ENCODE measurements at places on chromosomes 11 and 22. TPM values are rescaled to one million over a fixed set of nuclear protein-coding genes. Genes with fewer than 3 reads are reported as not detected.

- H3K27ac ChIP-seq = no peak overlapping the region
- no peaks in the 10 kb centered on the region for H3K36me3 ChIP-seq
- DNase-seq = no peak
- H3K4me1 ChIP-seq = no peaks in the 10 kb centered on the region
- no peaks in the 10 kb centered on the region for H3K27me3 ChIP-seq
Measured at GRCh38 chr11:42299780-42300179, 840.3 kb upstream of the LRRC4C start.

DNA sequence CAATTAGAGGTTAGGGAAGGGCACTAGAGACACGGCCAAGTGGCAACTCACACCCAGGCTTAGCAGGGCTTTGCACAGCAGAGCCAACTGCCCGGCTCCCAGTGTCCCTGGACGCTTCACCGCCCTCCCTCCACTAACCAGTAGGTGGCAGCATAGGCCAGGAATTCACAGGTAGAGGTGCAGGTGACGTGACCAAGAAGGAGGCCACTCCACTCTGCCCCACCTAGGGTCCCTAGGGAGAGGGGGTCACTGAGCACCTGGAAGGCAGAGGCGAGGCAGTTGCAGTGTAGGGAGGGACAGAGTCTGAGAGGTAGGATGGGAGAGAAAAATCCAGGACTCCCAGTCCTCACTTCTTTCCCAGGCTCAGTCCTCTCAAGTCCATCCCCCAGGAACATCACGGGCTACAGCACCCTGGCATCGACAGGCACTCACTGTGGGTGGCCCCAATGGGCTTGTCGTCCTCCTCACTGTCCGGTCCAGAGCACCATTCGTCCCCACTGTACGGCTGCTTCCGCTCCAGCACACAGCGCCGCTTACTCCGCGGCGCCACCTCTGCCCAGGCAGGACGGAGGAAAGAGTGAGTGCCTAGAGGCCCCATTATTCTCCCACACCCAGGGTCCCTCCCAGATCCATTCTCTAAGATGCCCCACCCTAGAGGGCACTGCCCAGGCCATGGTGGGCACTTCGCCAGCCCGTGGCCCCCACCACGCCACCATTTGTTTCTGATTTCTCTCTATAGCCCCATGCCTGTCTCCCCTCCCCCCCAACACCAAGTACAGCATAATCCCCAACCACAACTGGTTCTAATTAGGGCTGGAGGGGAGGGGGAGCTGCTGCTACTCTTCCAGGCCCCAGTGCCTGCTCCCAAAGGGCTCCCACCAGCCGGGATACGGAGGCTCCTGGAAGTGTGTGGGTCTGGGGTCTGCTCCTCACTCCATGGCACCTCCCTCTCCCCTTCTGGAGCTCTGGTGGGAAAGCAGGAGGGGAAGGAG is 18.4 kb downstream of the BCL9L start:
- H3K36me3 ChIP-seq = peaks cover 18% of the 10 kb centered on the region
- H3K27me3 ChIP-seq = no peaks in the 10 kb centered on the region
- H3K4me1 ChIP-seq = peaks cover 6% of the 10 kb centered on the region

- no peak overlapping the region for H3K4me3 ChIP-seq
- no peaks in the 10 kb centered on the region for H3K36me3 ChIP-seq
- no peak overlapping the region for H3K27ac ChIP-seq
- H3K27me3 ChIP-seq = no peaks in the 10 kb centered on the region
Measured at GRCh38 chr22:20191000-20191515, 40.2 kb upstream of the CCDC188 start.

GRCh38 chr11:30100495-30100894 is 83.7 kb upstream of the KCNA4 start:
- no peak overlapping the region for H3K4me3 ChIP-seq
- no peak for DNase-seq
- no peaks in the 10 kb centered on the region for H3K36me3 ChIP-seq
- no peaks in the 10 kb centered on the region for H3K27me3 ChIP-seq

GRCh38 chr11:47332303-47332711 is 20.2 kb downstream of the MYBPC3 start:
- H3K27me3 ChIP-seq = no peaks in the 10 kb centered on the region
- H3K36me3 ChIP-seq = peaks cover 20% of the 10 kb centered on the region
- no peak for DNase-seq
- no peak overlapping the region for H3K27ac ChIP-seq

DNA sequence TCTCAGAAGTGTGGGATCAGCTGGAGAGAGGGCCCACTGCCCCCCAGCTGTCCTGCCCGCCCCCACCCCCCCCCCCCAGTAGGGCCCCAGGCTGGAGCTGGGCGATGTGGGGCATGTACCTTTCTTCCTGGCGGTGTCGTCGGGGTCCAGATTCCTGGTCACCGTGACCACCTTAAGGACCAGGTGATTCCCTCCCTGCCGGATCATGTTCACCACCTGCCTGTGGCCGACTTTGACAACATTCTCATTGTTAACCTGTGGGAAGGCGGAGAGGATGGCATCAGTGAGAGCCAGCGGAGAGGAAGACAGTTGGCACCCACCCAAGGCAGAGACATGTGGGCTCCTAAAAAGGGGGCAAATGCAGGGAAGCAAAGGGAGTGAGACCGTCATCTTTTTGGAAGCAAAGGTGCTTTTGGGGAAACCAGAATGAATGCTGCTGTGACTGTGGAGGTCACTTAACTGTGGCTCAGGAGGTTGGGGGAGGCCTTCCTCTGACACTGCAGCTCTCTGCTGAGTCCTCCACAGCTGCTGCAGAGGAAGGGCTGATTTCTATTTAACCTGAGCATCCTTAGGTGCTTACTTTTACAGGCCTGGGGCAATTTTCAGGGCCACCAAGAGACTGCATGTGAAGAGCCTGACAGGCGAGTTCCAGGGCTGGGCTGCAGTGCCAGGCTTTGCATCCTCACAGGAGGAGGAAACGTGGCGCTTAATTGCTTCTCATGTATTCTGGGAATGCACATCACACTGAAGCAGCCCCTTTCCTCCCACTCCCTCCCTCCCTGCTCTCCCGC is 104.5 kb downstream of the CTTN start:
- DNase-seq = no peak
- H3K27me3 ChIP-seq = no peaks in the 10 kb centered on the region
- H3K36me3 ChIP-seq = no peaks in the 10 kb centered on the region
- H3K27ac ChIP-seq = no peak overlapping the region

GRCh38 chr11:19763330-19763729 is 50.7 kb downstream of the NAV2 start:
- H3K27me3 ChIP-seq = no peaks in the 10 kb centered on the region
- H3K4me3 ChIP-seq = no peak overlapping the region
- no peaks in the 10 kb centered on the region for H3K36me3 ChIP-seq
- peaks cover 1% of the 10 kb centered on the region for H3K4me1 ChIP-seq
- no peak for DNase-seq

GRCh38 chr11:37459456-37459855 is 861.4 kb upstream of the RAG2 start:
- no peaks in the 10 kb centered on the region for H3K36me3 ChIP-seq
- H3K27me3 ChIP-seq = no peaks in the 10 kb centered on the region
- no peak overlapping the region for H3K4me3 ChIP-seq
- no peaks in the 10 kb centered on the region for H3K4me1 ChIP-seq
- no peak for DNase-seq

Gene TEX54
- not detected for polyA plus RNA-seq

Gene NLRP14
- polyA plus RNA-seq = 0.01 TPM

Gene DLG2
- 0.83 TPM for polyA plus RNA-seq

Gene SLC22A8
- polyA plus RNA-seq = not detected

Gene FOSL1
- 19.9 TPM for polyA plus RNA-seq

Gene MYO18B
- polyA plus RNA-seq = 0.02 TPM

Gene ANGPTL5
- polyA plus RNA-seq = 0.11 TPM

Gene CTTN
- 106 TPM for polyA plus RNA-seq
